ENCODE measurements at places on chromosomes 6 and 20. TPM values are rescaled to one million over a fixed set of nuclear protein-coding genes. Genes with fewer than 3 reads are reported as not detected.

OPRM1 gene
- total RNA-seq, result not detected

ANGPT4 gene
- 0.63 TPM for total RNA-seq

GRIK2 gene
- total RNA-seq, result 9.6 TPM

BCAS1 gene
- 34.8 TPM for total RNA-seq

ARFGEF3 gene
- total RNA-seq, result 5.0 TPM

DNA sequence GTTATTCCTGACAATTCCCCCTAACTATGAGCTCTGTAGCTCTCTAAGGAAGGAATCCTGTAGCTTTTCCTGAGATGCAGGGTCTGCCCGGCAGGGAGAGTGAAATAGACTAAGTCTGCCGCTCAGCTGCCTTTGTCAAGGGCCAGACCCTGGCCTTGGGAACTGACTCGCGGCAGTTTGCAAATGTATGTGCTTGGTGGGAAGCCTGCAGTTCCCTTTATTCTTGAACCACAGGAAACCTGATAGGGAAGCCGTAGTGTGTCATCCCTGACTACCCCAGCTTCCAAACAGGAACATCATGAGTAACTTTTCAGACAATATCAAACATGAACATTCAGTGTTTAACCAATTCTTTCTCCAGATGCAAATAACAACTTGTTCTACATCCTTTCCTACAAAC lies 78.7 kb upstream of the IFNGR1 start:
- no peak for DNase-seq

DNA sequence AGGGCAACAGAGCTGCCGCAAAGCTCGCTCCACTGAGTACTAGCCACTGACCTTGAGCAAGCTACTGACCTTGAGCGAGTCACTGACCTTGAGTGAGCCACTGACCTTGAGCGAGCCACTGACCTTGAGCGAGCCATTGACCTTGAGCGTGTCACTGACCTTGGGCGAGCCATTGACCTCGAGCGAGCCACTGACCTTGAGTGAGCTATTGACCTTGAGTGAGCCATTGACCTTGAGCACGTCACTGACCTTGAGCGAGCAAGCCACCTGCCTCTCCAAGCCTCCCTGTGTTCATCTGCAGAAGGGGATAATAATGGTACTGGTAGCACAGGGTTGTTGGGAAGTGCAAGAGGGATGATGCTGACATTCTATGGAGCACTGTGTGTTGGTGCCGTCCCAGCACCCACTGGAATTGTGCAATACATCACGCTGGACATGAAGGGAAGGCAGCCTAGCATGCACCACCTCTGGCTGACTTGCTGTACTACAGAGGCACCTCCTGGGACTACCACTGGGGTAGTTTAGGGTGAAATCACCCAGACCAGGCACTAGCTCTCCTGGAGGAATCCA lies 60.2 kb downstream of the CTCFL start:
- no peak for DNase-seq

GRCh38 chr20:8172191-8172590 lies 40.1 kb downstream of the PLCB1 start:
- DNase-seq, result no peak

DNA sequence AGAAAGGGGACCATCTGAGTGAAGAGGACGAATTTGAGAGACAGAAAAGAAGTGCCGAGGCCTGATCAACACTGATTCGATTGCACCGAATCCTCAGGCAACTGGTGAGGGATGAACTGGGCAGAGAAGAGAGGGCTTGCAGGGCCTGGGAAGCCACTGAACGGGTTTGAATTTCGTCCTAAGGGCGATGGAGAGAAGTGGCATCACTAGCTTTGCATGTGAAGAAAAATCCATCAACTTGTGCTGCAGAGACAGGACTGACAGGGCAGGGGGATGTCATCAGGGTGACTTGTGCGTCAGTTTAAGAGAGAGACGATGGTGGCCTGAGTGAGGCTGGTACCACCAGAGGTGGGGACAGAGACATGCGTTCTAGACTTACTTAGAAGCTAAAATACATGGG lies 73.7 kb upstream of the SLC22A23 start:
- DNase-seq, result no peak

DNA sequence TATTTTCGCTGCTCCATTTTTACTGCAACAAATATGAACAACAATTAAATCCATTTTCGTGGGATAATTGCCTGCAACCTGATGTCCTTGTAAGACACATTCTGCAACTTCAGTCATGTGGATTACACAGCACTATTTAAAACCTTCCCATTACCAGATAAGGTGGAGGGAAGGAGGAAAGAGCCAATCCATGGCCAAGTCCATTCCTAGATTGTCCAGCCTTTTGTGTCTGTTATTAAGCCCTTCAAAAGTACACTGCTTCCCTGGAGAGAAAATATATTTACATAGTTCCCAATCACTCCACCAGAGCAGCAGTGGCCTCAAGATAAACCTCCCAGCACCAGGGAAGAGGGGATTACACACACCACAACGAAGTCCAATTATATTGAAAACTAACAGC lies 347.9 kb downstream of the CDH26 start:
- no peak for DNase-seq

DNA sequence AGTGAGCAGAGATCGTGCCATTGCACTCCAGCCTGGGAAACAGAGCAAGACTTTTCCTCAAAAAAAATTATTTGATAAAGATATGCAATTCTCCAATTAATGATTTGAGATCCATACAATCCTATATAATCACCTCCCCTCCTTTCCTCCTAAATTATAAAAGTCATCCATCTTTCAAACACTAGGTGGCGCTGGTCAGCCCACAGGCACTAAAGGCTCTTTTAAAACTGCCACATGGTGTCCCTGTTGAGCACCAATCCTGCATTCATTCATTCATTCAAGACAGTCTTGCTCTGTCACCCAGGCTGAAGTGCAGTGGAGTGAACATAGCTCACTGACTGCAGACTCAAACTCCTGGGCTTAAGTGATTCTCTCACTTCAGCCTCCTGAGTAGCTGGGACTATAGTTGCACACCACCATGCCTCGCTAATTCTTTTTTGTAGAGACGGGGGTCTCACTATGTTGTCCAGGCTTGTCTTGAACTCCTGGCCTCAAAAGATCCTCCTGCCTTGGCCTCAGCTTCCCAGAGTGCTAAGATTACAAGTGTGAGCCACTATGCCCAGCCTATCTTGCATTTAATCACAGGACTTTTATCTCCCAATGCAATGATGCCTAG lies 58.7 kb upstream of the SLC2A12 start:
- DNase-seq, result no peak

DNA sequence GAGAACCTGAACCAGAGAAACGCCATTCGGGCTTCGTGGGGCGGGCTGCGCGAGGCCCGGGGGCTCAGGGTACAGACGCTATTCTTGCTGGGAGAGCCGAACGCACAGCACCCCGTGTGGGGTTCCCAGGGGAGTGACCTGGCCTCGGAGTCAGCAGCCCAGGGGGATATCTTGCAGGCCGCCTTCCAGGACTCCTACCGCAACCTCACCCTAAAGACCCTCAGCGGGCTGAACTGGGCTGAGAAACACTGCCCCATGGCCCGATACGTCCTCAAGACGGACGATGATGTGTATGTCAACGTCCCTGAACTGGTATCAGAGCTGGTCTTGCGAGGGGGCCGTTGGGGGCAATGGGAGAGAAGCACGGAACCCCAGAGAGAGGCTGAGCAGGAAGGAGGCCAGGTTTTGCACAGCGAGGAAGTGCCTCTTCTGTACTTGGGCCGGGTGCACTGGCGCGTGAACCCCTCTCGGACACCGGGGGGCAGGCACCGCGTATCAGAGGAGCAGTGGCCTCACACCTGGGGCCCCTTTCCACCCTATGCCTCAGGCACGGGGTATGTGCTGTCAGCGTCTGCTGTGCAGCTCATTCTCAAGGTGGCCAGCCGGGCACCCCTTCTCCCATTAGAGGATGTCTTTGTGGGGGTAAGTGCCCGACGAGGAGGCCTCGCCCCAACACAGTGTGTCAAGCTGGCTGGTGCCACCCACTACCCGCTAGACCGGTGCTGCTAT lies 904 bp downstream of the B3GALT4 start:
- no peak for DNase-seq

DNA sequence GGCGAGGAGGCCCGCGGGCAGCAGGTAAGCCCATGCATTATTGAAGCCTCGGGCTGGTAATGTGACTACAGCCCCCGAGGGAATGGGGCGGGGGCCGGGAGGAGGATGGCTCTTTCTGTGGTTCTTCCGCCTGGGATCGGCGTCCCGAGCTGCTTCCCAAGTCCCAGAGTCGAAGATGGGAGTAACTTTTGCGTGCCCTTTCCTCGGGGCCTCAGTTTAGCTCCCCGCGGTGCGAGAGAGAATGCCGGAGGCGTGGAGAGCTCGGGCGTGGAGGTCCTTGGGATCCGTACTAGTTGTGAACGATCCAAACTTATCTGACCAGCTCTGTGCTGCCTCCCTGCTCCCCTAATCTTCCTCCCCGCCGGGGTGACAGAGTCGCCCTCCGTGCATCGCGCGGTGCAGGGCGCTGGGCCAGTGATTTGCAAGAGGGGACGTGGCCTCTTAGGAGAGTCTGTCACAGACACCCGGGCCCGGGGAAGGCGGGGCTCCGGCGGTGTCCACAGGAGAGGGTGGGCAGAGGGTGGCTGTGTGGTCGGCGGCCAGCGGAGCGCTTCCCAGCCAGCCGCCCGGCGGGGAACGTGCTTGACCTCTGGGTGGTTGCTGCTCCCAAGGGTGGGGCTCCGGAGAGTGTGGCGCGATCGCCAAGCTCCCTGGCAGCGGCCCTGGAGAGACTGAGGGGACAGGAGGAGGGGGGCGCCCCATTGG lies 815 bp downstream of the UTRN start:
- peak; percentile 57 for DNase-seq

DNA sequence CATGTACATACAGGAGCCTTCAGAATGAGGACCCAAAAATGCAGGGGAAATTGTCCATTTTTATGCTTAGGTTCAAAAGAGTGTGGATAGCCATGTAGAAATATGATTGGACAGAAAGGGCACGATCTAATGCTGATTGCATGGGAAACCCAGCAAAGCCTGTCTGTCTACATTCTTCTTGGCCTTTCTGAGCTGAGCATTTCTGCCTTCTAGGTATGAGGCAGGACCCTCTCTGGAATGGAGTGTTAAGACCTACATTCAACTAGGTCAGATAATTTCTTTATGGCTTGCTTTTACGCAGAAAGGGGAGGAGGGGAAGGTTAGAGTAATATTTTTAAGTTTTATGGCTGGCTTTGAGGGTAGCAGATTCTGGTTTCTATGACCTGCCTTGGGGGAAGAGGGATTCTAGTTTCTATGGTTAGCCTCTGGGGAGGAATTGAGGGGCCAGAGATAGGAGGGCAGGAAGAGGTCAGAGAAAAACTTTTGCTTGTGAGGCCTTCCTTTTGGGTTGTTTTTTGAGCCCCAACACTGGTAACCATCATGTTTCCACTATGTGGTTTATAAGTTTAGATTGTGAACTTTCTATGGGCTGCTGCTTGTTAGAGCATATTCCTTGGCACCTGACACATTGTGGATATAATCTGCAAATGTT lies 63.5 kb downstream of the LYRM2 start:
- no peak for DNase-seq

GRCh38 chr6:158808941-158809678 lies 10.1 kb downstream of the EZR start:
- DNase-seq, result no peak

DNA sequence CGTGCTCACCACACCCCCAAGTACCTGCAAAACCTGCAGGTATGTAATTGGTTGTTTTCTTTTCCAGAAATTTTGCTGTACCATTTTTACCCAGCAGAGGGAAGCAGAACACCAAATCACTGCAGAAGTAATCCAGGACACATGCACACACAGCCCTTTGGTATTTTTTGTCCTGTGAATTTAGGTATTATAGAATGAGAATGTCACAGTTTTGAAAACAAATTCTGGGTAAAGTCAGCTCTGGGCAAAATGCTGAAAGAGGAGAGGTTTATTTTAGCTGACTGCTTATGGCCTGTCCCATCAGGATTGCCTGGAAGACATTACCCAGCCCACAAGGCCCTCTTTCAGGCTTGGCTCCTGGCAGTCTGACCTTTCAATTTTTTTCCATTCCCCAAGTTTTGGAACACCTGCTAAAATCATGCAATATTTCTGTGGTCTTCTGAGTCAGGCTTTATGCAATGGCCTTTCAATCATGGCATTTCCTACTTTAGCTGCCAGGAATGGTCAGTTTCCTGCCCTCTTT lies 3.5 kb upstream of the EFHC1 start:
- no peak for DNase-seq

DNA sequence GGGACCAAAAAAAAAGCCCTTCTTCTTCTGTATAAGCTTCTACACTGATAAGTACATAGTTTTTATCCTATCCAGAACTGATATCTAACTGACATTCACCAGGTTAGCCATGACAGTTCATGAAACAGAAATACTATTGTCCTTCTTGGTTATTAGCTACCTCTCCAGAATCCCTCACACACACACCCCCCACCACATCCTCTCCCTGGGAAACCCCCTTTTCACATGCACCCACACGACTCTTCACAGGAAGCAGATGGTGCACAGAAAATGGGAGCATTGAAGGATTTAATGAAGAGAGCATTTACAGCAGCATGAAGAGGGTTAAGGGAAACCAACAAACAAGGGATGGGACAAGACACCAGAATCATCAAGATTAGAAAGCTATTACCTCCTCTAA lies 88.9 kb downstream of the FHL5 start:
- DNase-seq, result no peak

DNA sequence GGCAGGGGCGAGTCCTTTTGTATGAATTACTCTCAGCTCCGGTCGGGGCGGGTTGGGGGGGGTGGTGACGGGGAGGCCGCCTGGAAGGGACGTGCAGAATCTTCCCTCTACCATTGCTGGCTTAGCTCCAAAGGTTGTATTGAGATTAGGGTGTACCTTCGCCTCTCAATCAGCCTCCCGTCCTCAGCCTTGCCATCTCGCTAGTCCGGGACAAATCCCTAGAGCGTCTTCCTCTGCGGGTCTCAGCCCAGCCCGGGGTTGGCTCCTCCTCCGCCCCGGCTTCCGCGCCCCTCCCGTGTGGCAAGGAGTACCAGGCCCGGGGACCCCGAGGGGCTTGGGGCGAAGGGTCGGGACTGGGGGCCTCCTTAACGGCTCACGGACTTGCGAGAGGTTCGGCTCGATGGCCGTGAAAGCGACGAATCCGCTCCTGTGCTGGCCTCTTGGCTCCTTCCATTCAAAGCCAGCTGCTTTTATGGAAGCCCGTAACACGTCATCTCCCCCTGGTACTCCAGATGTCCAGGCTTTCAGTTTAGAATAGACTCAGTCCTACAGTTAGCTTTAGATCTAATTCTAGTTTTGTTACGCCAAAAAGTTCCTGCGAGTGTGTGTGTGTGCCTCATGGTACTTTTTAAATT lies 636 bp upstream of the EEF1A1 start:
- no peak for DNase-seq

DNA sequence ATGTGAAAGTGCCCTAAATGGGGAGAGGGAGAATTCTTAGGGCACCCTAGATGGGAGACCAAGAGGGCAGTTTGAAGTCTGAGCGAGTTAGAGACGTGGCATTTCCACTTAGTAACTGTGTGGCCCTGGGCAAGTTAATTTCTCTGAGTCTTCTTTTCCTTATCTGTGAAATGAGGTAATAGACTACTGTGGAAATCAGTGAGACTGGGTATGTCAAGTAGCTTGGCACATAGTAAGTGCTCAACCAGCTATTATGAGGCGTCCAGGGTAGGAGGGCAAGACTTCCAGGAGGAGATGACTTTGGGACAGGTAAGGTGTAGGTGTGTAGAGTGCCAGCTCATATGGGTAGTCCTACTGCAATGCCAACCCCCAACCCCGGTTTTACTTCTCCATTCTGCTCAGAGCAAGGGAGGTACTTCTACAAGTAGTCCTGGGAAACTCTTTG lies 770 bp downstream of the KIF3B start:
- no peak for DNase-seq

Measured in tibial nerve (tissue), 4 donors.